ENCODE measurements at places on chromosomes 1 and 21. TPM values are rescaled to one million over a fixed set of nuclear protein-coding genes. Genes with fewer than 3 reads are reported as not detected.
A peak's percentile ranks its signal among the peaks of the same experiment; 100 is the strongest.

DNA sequence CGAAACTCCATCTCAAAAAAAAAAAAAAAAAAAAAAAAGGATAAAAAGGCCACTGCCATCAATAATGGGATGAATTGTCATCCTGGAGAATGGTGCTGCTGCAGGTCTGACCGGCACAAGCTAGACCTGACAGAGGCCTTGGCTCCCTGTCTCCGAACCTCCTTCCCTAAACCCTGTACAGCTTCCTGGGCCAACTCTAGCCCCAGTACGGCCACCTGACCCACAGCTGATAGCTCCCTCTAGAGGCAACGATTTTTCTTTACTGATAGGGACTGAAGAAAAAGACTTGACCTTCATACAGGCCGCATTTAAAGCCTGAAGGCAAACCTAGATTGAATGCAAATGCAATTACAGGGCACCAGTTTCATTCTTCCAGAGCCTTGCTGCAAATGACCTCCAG lies 30.7 kb downstream of the NOL9 start:
- DNase-seq = peak; percentile 20

GRCh38 chr1:153058826-153059784 lies 1.8 kb upstream of the SPRR2A start:
- no peak for DNase-seq

- DNase-seq = no peak
Observed at GRCh38 chr1:66402194-66402593, 131.8 kb upstream of the SGIP1 start.

GRCh38 chr21:28928578-28929420 lies 63.9 kb downstream of the LTN1 start:
- no peak for DNase-seq

GRCh38 chr1:31836638-31837037 lies 20.8 kb upstream of the SPOCD1 start:
- no peak for DNase-seq

NUP210L gene
- 0.06 TPM for total RNA-seq

DNA sequence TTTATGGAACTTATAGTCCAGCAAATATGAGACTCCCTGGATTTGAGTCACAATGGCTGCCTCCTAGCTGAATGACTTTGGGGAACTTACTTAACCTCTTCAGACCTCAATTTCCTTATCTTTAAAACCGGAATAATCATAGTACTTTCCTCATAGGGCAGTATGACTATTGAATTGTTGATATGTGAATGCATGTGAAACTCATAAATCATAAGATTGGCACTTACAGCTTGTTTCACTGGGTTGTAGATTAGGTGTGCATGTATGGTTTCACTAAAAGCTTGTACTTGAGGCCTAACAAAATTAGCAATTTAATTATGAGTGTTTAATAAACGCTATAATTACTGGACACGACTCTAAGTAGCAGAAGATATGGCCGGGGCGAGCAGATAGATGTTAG lies 72.5 kb downstream of the ST6GALNAC5 start:
- DNase-seq = no peak

GRCh38 chr21:38159355-38159754 lies 97.4 kb upstream of the KCNJ15 start:
- peak; percentile 80 for DNase-seq

DNA sequence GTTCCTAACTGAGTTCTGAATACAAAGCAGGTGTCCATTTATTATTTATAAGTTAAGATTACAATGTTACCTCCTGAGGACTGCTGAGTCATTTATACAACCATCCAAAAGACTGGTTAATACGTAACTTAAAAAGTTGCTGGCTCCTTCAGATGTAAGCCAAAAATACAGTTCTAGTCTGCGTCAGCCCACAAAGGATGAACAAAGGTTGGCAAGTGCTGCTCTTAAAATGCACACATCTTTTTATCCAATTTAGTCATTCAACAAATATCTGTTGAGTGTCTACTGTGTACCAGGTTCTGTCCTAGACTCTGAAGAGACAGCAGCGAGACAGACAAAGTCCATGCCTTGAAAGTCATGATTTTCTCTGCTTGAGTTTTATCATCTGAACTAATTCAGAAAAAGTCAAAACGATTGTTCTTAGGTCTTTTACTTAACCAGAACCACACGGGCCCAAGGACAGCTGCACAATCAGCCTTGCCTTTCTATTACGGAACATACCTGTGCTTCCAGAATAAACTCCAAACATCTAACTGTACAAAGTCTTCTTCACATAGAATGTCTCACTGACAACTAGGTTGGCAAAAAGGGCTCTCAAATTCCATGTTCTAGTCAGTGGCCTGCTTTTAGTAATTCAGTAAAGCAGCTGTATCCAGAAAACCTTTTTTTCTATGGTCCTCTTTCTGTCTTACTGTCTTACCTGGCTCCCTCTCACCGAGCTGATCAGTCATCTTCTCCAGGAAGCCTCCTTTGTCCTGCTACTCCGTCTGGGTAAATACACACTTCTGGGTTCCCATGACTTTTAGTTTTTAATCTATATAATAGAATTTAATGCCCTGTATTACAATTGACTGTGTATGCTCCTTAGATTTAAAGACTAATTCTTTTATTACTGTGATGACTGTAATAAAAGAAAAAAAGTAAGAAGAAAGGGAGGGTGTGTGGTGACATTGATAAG lies 15.5 kb upstream of the CNN3 start:
- no peak for DNase-seq

DNA sequence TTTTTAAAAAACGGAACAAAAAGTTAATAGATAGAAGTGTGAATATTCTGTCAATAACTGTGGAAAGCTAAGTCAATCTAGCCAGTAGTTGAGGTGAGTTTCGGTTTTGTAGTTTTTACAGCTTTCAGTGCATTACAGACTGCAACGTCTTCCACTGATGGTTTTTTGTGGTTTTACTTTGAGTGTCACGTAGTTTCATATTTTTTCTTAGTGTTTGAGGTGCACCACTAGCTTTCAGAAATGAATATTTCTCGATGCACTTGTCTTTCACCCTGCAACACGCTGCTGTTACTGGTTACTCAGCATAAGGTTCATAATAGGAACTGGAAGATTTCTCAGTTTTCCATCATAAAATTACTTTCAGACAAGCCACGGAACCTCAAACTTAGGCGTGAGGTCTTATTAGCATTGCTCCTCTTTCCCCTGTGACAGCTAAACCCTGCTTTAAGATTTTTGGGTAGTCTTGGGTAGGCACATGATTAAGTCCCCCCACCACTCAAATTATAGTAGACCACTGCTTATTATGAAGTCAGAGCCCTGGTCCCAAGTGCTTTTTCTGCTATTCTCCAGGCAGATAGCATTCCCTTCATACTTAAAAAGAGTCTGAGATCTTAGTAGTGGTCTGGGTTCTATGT lies 1412.7 kb downstream of the KCNT2 start:
- no peak for DNase-seq

- DNase-seq = no peak
Observed at GRCh38 chr1:202953392-202953791, 4.7 kb downstream of the ADIPOR1 start.

KLHDC8A gene
- total RNA-seq = 1.8 TPM

DNA sequence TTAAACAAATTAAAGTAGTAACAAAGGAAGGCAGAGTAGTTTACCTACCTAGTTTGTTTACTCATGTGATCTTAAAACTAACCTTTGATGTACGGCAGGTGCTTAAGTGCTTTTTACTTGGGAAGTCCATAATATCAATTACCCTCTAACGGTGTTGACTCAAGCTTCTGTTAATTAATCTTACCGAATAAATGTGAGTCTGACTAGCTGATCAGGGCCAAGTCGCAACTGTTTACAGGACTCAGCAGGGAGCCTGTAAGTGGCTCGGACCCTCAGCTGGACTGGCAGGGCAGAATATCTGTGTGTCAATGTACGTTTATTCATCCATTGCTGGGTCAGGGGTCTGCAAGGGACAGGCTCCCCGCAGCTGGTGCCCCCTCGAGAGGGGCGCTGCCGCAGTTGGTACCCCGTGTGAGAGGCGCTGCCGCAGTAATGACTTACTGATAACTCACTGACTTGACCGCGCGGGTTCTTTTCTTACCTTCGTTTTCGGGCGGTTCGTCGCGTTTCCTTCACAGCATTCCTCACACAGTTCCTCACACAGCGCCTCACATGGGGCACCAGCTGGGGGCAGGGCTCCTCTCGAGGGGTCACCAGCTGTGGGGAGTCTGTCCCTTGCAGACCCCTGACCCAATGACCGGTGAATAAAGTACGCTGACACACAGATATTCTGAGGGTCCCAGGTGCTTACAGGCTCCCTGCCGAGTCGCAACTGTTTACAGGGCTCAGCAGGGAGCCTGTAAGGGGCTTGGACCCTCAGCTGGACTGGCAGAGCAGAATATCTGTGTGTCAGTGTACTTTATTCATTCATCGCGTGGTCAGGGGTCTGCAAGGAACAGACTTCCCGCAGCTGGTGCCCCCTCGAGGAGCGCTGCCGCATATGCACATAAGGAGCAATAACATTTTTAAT lies 3.0 kb downstream of the FMO1 start:
- DNase-seq = peak; percentile 56

- DNase-seq = no peak
Observed at GRCh38 chr1:213714645-213715044, 273.1 kb upstream of the PROX1 start.

DNA sequence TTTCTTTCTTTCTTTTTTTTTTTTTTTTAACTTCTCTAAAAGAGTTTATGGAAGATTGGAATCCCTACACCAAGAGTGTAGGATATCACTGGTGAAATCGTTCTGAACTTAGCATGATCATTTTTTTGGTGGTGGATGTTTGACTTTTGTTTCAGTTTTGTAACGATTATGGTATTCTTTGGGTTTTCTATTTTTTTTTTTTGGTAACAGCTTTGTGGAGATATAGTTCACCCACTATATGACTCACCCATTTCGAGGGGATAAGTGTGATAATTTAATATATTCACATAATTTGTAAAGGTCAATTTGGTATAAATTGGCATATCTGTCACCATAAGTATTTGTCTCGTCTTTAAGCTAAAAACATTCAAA lies 29.2 kb downstream of the AGPAT3 start:
- no peak for DNase-seq

NBPF20 gene
- total RNA-seq = 2.0 TPM

THEM5 gene
- not detected for total RNA-seq

- no peak for DNase-seq
Observed at GRCh38 chr1:174519844-174520243, 72.1 kb downstream of the GPR52 start.
